Effector memory CD4-positive, alpha-beta T cell (primary cell): ENCODE measurements at places on chromosomes 13 and 19.

DNA sequence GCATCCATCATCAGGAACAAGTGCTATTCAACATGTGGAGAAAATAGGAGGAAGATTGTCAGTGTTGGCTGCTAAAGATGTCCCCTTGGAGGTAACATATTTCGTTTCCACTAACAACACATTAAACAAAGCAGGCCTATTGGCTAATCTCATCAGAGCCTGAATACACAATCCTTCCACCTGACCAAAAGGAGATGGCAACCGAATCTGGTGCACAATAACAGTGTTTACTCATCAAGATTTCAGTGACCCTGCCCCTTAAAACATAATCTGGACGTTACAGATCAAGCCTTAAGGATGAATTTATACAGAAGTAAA lies 582.5 kb downstream of the EFNB2 start:
- no peak for DNase-seq

- no peak for DNase-seq
Observed at GRCh38 chr19:890831-891230, 2.2 kb downstream of the MED16 start.

- no peak for DNase-seq
Observed at GRCh38 chr13:44389876-44390275, 16.3 kb downstream of the SERP2 start.

GRCh38 chr19:35558400-35559280 lies 4.8 kb downstream of the ATP4A start:
- no peak for DNase-seq

GRCh38 chr19:58053480-58054156 lies 5.5 kb upstream of the ZNF135 start:
- no peak for DNase-seq

- no peak for DNase-seq
Observed at GRCh38 chr13:97582170-97582569, 148.2 kb downstream of the RAP2A start.

GRCh38 chr13:25046274-25046984 lies 49.5 kb upstream of the PABPC3 start:
- DNase-seq, result no peak

DNA sequence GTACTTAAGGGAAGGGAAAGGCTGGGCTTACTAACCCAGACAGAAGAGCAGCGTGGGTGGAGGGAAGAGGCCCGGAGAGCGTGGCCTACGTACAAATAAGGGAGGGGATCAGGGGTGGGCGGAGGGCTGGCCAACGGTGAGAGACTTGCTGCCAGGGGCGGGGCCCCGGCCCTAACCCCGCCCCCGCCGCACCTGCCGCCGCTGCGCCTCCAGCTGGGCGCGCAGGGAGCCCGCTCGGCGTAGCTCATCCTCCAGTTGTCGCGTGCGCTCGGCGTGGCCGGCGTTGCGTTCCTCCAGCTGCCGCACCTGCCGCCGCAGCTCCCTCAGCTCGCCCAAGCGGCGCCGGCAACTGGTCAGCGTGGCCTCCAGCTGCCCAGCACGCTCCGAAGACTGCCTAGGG lies 5.7 kb downstream of the HOOK2 start:
- peak; percentile 48 for DNase-seq

DNA sequence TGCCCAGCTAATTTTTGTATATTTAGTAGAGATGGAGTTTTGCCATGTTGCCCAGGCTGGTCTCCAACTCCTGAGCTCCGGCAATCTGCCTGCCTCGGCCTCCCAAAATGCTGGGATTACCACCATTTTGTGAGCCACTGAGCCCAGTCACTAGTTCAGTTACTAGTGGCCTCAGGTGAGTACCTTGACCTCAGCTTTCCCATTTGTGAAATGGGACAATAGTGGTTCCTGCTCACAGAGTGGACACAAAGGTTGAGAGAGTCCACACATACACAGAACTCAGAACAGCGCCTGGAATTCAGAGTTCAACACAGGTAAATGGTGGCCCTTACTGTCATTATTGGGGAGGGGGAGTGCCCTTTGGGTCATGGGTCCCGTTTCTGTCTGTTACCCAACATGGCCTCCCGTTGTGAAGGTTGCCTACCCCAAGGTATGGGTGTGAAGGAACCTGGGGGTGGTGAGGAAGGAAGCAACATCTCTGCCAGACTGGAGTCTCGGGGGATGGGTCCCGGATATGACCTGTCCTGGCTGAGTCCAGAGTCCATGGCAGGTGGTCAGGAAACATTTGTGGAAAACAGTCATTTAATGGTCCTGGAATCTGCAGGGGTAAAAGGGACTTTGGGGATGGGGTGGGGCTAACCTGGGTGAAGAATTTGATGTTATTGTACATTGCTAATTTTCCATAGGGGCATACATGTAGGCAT lies 11.7 kb upstream of the IRGC start:
- DNase-seq, result no peak

DNA sequence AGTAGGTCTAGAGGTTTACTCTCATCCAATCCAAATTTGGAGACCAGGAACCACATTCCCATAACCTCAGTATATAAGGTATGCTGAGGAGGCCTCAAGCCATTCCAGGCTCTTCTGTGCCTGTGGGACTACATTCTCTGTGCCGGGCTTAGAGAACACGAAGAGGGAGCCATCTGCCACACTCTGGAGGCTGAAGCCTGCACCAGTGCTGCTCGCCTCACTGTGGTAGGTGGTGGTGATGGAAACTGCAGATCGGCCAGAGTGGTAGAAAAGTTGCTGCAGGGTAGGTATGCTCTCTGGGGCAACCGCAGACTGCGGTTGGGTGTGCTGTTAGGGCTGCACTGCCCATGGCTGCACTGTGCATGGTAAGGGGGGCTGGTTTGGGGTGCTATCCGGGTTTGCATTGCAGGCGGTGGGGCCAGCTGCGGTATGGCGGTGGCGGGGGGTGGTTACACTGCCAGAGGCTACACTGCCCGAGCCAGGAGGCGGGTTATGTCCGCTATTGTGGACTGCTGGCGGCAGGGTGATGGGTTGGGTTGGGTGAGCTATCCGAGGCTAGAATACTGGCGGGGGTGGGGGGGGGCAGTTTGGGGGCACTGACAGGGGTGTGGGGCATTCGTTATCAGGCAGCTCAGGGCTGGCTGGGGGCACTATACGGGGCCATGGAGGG lies 145.0 kb downstream of the TNFRSF19 start:
- no peak for DNase-seq

DNA sequence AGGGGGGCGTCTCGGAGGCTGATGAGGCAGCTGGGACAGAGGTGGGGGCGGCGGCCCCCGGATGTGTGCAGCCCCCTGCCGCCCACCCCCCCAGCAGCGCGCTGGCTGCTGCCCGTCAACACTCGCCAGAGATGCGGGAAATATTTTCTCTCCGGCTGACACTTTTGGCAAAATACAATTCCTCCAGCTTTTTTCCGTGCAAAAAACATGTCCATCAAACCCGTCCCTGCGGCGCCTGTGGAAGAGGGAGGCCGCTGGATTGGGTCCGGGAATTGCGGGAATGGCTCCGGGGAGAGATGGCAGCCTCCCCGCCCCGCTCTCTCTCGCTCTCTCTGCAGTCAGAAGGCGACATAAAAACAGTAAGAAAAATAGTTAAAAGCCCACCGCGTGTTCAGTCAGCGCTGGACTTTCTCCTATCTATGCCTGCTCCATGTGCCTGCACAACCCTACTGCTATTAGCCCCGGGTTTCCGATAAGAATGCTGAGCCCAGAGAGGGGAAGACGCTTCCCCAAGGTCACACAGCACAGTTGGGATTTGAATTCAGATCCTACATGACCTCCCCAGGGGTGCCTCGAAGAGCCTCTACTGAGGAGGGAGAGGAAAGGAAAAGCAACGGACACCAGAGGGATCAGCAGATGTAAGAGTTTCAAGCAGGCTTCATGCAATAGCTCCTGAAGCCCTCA lies 23.2 kb downstream of the ZNRF4 start:
- no peak for DNase-seq
